ENCODE measurements at places on chromosomes 6 and 20.

- peak; percentile 72 for DNase-seq
Measured at GRCh38 chr6:30647242-30648116, 546 bp downstream of the C6orf136 start.

- no peak for DNase-seq
Measured at GRCh38 chr6:67433124-67433523, 1202.0 kb upstream of the ADGRB3 start.

GRCh38 chr6:13217206-13217905, 111.0 kb downstream of the TBC1D7 start:
- no peak for DNase-seq

GRCh38 chr6:106766201-106766600, 136.8 kb downstream of the QRSL1 start:
- DNase-seq: no peak

DNA sequence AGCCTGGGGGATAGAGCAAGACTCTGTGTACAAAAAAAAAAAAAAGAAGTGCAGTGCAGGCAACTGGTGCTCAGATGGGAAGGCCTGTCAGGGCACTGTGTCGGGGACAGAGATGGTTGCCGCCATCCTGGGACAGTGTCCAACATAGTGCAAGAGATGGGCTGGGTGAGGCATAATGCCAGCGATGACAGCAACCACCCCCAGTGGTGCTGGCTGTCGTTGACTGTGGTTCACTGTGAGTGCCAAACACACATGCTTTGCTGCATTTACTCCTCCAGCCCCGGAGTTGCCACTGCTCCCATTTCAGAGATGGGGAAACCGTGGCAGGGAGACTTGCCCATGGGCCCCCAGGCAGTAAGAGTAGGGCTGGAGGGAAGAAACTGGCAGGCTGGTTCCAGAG, 5.2 kb upstream of the C20orf203 start:
- DNase-seq: peak; percentile 89

GRCh38 chr6:53440336-53440945, 91.7 kb upstream of the ELOVL5 start:
- DNase-seq: no peak

DNA sequence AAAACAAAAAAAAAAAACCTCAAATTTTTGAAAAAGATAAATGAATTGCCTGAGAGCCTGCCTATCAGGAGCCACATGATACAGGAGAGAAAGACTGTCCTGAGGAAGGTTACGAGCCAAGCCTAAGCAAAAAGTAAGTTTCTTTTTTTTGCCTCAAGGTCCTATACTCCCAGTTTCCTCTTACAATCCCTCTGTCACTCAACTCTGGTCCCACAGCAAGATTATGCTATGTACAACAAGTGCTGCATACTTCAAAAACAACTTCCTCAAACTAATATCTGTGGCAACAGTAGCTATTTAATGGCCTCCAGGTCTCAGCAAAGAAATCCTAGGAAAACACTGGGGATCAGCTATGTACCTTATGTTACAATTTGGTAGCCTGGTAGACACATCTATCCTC, 46.8 kb downstream of the PLN start:
- no peak for DNase-seq

- DNase-seq: no peak
Measured at GRCh38 chr6:98844244-98845210, 10.2 kb downstream of the POU3F2 start.

- no peak for DNase-seq
Measured at GRCh38 chr6:170583756-170584180, 669 bp downstream of the PDCD2 start.

DNA sequence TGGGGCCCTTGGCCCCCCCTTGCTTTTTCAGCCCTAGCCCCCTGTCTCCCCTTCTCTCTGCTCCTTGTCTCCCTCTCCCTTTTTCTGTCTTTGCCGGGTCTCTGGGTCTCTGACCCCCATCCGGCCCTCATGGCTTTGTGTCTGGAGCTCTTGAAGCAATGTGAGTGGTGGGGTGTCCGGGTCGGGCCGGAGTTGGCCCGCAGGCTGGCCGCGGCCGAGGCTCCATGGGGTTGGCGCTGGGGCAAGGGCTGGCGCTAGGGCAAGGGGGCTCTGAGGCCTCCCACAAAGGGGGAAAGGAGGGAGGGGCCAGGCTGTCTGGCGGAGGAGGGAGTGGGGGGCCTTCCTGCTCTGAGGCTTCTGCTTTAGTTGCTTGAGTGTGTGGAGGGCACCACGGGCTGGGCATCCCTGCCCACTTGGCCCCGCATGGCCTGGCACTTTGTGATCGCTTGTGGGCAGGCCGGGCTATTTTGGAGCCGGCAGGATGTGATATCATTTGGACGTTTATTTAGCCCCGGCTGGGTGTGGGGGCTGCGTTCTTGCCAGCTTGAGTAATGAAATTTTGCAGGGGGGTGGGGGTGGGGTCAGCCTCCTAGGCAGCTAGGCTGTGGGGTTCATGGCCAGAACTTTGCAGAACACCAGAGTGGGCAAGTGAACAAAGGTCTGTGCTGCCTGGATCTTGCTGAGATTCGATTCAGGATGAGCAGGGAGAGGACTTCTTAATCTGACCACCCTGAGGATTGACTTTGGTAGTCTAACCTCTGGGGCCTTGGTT, 78.7 kb upstream of the MYL9 start:
- peak; percentile 42 for DNase-seq

- DNase-seq: no peak
Measured at GRCh38 chr20:19960745-19961144, 56.4 kb upstream of the NAA20 start.

- peak; percentile 67 for DNase-seq
Measured at GRCh38 chr6:108260126-108260808, 573 bp downstream of the SNX3 start.

DNA sequence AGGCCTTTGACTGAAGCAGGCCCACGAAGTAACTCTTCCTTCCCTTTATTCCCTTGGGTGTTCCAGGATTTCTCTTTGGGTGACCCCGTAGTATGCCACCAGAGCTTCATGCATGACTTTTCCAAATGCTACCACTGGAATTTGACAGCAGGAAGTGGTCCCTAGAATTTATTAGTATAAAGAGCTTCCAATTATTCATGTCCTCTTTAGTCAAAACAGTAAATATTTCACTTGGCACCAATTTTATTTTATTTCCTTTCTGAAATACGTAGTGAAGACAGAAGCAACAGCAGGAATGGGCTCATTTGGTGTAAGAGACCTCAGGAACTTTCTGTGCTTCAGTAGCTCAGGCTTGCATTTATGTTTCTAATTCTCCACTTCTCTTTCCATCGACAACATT, 151.3 kb downstream of the LCA5 start:
- DNase-seq: no peak

DNA sequence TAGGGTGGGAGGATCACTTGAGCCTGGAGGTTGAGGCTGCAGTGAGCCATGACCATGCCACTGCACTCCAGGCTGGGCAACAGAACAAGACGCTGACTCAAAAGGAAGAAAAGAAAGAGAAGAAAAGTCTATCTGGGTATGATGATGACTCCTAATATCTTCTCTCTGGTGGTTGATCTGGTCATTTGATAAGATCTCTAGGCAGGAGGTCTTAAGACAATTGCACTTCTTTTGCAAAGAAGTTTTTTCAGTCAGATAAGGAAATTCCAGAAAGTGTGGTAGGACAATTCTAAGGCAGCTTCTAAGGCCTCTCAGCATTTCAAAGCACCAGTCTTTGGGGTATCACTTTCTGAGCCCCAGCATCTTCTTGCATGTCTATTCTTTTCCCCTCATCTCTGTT, 7.7 kb upstream of the AIF1 start:
- DNase-seq: no peak

DNA sequence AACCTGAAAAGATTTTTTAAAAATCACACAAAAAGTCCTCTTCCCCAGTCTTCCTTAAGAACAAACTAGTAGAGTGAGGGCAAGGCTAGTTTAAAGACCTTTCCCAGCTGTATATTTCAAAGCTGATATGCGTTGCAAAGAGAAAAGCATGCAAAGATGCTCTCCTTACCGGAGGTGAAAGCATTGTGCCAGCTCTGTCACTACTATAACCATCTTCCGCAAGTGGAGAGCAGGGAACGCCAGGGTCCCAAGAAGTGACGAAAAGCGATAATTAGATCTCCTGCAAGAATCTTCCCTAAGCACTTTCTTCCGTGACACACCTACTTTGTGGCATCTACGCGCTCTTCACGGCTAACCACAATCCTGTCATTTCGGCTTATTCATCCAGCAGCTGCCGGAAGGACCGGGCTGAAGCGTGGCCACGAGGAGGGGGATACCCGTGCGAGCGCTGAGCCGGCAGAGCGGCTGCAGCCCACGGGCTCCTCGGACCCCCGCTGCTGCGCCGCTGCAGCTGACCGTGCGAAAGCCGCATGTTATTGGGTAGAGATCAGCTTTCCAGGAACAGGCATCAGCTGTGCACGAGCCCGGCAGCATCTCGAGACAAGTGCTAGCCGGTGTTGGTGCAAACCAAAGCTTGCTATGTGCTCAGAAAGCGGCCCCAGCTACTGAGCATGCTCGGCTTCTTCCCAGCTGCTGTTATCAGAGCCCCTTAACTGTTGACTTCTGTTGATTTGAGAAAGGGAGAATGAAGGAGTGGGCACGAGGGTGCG, 57.2 kb upstream of the ARHGAP18 start:
- peak; percentile 64 for DNase-seq

DNA sequence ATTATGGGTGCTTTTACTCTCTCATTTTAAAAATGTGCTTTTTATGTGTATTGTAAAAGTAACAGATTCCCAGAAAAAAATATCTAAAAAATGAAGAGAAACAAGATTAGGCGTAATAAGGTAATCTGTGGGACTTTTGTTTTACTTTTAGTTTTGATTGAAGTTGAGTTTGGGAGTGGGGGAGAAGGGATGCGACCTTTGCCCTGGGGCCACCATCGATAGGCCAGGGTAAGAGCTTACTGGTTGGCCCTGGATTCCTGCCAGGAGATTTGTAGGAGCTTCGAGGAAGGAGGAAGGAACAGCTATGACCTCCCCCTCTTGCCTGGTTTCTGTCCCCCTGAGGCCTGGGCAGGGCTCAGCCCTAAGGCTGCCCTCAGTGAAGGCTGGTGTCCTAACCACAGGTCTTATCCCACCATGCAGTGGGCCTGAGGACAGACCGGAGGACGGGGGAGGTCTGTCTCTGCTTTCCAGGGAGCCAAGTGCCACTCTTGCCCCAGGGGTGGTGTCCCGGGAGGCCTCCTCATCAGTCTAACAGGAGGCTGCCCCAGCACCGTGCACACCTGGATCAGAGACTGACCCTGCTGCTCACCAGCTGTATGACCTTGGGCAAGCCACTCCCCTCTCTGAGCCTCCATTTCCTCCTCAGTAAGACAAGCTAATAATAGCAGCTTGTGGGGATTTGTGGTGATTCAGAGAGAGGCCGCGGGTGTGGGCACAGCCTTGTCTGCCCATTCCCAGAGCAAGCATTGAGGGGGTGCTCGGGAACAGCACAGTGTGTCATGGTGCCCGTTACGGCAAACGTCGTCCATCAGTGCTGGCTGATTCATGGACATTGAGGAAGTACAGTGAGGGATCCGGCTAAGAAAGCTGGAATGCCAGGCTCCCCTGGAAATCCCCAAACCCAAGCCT, 21.2 kb downstream of the TGM2 start:
- DNase-seq: peak; percentile 26

- DNase-seq: peak; percentile 45
Measured at GRCh38 chr6:33126101-33126714, 50.4 kb downstream of the HLA-DPB1 start.

DNA sequence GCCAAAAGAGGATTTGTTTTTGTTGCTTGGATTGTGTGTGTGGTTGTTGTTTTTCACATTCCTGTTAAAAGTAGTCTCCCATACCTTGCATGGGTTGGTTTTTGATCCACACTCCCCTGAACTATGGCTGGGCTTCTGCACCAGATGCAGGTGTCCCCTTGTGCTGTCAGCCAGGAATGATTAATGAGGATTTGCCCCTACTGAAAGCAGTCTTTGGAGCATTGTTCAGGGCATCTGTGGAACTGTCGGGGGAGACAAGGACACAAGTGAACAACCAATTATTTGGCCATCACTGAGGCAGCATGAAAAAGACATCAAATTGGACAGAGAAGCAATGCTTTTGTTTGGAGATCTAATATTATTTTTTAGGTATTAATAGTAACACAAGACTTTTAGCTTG, 373.2 kb upstream of the MMS22L start:
- peak; percentile 24 for DNase-seq

DNA sequence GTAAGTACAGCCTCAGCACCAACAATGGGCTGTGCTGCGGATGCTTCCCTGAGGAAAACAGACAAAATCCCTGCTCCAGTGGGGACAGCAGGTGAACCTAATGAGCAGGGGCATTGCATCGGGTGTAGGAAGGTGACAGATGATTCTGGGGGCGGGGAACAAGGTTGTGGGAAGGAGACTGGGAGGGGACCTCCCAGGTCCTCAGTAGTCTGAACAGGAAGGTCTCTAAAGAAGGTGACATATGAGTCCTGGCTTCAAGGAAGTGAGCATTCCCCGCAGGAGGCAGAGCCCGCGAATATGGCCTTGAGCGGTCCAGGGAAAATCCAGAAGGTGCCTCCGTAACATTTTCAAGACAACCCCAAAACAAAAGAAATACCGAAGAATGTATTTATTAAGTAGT, 19.4 kb downstream of the ULBP1 start:
- no peak for DNase-seq

- no peak for DNase-seq
Measured at GRCh38 chr20:62111148-62111547, 11.1 kb upstream of the LSM14B start.

- DNase-seq: no peak
Measured at GRCh38 chr6:22451962-22452361, 117.4 kb upstream of the HDGFL1 start.

- DNase-seq: peak; percentile 3
Measured at GRCh38 chr6:94636780-94637385, 940.5 kb upstream of the MANEA start.

- no peak for DNase-seq
Measured at GRCh38 chr6:165807249-165807960, 144.4 kb upstream of the PDE10A start.

DNA sequence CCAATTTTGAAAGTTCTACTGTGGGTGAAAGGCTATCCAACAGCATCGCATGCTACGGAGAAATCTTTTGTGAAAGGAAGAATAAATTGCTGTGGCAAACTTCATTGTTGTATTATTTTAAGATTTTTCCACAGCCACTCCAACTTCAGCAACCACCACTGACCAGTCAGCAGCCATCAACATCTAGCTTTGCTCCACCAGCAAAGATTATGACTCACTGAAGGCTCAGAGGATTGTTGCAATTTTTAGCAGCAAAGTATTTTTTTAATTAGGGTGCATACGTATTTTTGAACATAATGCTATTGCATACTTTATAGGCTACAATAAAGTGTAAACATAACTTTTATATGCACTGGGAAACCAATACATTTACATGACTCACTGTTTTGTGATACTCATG, 493.5 kb downstream of the TFAP2A start:
- DNase-seq: no peak

DNA sequence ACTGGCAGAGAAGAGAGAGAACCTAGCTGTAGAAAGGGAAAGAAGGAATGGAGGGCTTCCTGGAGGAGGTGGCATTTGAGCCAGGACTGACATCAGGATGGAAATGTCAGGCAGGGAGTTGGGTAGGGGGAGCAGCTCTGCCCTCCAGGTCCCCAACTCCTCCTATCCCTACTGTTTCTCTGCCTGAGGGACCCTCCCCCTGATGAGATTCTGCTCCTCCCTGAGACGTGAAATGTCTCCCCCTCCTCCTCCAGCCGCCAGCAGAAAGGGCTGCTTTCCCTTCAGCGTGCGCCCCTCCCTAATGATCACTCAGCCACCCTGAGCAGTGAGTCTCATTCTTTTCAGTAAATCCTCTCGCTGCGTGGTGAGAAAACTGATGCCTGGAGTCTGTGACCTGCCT, 40.6 kb downstream of the HLA-DPB1 start:
- no peak for DNase-seq

GRCh38 chr6:65448866-65449265, 258.2 kb downstream of the EYS start:
- DNase-seq: peak; percentile 15

GRCh38 chr6:51854347-51854746, 233.1 kb downstream of the PKHD1 start:
- DNase-seq: no peak
